Stimulated activated CD4-positive, alpha-beta T cell treated with anti-CD3 and anti-CD28 coated beads, Interleukin-4, amount 100 ng/mL, for 4 hours (primary cell): ENCODE measurements at places on chromosomes 7 and 10.

GRCh38 chr10:124322191-124322980, 96.3 kb downstream of the OAT start:
- no peak for DNase-seq

- DNase-seq: no peak
Measured at GRCh38 chr10:3554121-3554522, 230.9 kb downstream of the KLF6 start.

- no peak for DNase-seq
Measured at GRCh38 chr7:70504254-70504653, 627.7 kb upstream of the GALNT17 start.

DNA sequence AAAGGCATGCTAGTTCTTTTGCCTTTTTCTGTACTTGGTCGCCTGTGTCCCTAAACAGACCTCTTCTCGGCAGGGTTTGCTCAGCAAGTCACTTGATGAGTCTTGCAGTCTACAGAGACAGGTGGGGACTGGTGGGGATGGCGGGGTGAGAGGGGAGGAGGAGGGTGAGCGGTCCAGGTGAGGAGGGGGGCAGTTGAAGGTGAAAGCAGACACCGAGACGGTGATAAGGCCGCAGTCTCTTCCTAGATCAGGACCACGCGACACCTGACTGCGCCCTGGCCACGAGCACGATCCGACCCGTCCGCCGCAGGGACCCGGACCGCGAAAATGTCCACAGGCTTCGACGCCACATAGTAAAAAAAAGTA, 566 bp downstream of the ASNS start:
- peak; percentile 41 for DNase-seq

DNA sequence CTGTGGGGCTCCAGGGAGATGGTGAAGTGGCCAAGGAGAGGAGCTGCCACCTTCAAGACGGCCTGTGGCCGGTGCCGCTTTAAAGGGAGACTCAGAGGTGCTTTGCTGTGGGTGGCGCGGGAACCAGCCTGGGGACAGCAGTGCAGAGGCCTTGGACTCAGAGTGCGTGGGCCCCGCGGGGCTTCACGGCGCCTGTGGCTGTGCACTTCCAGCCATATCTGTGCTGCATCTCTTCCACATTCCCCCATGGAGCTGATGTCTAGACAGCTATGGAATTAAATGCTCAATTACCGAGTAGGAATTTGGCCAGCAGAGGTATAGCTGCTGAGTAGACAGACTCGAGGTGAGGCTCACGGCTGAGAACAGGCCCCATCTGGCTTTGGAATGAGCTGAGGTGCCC, 41.7 kb downstream of the HTRA1 start:
- DNase-seq: no peak

DNA sequence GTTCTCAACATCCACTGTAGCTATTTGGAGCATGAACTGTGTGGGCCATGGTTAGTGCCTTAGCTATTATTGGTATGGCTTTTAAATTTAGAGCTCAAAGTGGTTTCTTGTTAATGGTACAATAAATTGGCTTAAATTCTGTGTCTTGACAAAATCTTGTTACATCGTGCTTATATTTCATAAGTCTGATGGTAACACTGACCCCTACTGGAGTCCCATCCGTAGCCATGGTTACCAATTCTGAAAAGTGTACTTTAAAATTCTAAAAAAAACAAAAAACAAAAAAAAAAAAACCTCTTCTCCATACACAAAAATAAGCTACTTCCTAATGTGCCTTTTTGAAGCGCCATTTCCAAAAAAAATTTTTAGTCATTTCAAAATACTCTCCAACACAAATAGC, 6.4 kb upstream of the RPP30 start:
- no peak for DNase-seq

DNA sequence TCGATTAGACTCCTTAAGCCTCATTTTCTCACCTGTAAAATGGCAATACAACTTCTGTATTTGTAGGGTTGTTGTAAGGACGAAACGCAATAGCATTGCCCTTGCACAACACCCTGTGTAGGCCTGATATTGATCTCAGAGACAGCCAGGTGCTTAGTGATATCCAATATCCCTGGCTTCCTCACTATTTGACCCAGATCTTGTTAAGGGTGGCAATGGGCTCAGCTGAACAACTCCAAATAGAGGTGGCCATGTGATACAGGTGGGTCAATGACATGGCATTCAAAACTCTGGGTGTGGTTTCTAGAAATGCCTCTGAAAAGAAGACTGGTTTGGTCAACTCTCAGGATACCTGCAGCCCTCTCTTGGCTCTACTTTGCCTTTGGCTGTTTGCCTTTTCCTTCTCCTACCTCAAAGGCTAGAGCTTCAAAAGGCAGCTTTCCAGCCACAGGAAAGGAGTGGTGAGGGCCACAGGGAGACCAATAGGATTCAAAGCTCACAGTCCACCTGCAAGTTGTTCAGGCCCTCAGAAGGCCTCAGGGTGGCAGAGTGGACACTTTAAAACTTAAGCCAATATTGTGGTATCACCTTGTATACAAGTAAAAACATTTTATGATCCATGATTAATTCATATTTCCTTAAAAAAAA, 14.9 kb upstream of the GATAD1 start:
- DNase-seq: no peak

DNA sequence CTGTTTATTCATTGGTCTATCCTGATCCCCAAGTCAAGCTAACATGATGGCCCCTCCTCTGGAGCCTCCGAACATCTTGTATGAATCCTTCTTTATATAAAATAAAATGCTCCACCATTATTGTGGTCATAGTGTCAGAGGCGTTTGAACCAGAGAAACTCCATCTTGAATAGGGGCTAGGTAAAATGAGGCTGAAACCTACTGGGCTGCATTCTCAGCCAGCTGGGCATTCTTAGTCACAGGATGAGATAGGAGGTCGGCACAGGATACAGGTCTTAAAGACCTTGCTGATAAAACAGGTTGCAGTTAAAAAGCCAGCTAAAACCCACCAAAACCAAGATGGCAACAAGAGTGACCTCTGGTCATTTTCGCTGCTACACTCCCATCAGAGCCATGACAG, 905.8 kb upstream of the AUTS2 start:
- no peak for DNase-seq

DNA sequence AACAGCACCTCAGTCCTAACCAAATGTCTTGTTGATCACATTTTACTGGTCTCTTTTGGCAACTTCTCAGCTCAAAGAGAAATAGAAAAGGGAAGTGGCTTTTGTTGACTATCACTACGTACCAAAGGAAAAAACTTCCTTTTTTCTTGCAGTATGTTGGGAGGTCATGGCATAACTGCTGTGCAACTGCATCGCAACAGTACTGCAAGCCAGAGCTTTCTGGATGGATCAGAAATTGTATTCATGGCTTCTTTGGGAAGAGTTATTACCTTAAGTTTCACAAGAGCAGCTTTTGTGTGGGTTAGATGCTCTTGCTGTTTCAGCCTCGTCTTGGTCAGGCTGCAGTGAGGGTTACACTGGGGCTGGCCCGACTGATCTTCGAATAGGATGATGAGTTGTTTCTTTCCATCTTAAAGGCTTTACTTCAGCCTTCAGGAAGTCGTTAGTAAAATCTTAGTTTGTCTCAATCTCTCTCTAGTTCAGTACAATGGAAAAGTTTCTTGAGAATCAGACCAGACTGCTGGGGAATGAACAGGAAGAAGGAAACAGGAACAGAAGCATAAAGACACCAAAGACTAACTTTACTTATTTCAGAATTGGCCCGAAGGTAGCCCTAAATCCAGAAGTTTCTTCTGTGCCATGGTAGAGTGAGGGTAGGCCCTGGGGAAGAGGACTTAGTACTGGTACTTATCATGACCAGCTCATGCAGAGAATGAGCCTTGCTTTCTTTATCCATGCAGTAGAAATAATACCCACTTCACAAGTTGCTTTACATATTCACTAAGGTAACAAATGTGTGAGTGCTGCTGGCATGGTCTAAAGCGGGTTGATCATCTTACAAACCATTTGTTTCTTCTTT, 153.6 kb downstream of the CELF2 start:
- DNase-seq: peak; percentile 46

- no peak for DNase-seq
Measured at GRCh38 chr7:105794741-105795729, 81.4 kb downstream of the ATXN7L1 start.

DNA sequence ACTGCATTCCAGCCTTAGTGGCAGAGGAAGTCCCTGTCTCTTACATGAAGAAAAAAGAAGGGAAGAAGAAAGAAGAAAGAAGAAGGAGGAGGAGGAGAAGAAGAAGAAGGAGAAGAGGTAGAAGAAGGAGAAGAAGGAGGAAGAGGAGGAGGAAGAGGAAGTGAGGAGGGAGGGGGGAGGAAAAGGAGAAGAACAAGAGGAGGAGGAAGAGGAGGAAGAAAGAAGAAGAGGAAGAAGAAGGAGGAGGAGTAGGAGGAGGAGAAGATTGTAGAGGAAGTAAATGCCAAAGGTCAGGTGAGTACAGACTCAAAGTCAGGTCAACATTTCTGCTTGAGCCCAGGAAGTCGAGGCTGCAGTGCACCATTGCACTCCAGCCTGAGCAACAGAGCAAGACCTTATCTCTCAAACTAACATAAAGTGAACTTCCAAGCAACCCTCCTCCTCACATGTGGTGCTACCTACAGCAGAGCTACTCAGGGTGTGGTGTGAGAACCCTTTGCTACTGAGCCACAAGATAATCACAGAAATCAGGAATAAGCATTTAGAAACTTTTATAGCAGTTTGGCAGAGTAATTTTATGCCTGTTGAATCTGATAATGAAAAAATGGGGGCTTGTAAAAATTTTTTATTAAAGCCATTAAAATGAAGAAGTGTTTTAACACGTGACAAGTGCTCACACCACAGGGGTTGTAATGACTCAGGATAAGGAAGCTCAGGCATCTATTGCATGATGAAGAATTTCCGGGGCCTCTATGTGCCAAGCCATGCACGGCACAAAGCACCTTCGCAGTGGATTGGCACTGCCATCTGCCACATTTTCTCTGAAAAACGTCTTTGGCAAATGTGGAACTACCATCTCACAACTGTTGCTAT, 224.9 kb upstream of the AUTS2 start:
- no peak for DNase-seq

- no peak for DNase-seq
Measured at GRCh38 chr7:14875941-14876587, 26.5 kb downstream of the DGKB start.
